ENCODE measurements at places on chromosomes 3 and 15.
A peak's percentile ranks its signal among the peaks of the same experiment; 100 is the strongest.

- no peak for DNase-seq
Observed at GRCh38 chr3:112973325-112974177, 1.4 kb downstream of the CD200R1 start.

DNA sequence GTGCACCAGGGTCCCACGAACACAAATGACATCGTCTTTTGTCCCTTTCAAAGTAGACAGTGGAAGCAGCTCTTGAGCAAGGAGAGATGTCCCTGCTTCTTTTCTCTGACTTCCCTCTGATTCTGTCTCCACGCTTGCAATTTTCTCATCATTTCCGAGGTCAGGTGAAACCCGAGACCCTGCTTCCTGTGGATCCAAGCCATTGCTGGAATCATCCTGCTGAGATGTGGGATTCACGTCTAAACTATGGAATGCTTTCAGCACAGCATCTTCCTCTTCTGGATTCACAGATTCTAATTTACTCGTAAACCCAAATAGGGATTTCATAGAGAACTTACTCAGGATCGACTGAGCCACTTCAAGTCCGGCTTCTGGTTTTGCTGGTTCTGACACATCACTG, 127.1 kb downstream of the FMN1 start:
- no peak for DNase-seq

GRCh38 chr3:191328962-191329653, at the start of gene CCDC50:
CCDC50 (plus strand) TSS chr3:191329394; CDS start chr3:191329675, 281 bp downstream.
- DNase-seq: peak; percentile 74

DNA sequence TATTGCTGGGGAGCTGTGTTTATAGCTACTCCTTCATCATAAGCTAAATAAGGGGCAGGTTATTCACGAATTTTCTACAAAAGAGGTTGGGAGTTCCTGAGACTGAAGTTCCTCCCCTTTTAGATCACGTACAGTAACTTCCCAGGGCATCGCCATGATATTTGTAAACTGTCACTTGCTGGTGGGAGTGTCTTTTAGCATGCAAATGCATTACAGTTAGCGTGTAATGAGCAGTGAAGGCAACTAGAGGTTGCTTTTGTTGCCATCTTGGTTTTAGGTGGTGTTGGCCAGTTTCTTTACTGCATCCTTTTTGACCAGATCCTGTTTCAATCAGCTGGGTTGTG, 64.4 kb downstream of the IL12A start:
- DNase-seq: no peak

- no peak for DNase-seq
Observed at GRCh38 chr15:77672135-77672534, 39.4 kb upstream of the LINGO1 start.

DNA sequence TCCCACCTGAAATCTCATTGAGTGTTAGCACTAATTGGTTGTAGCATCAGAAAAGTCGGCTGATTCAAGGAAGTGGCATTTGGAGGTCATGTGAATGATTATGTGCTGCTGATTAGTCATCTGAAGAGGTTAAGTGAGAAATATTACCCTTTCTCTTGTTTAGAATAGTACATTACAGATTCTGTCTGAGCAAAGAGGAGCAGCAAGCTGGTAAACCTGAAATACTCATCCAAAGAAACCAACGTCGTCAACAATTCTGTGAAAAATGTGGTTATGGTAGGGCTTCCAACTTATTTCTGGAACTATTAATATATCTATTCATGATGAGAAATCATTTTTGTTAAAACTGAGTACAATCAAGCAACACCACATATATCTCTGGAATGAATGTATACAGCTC, 1024.9 kb downstream of the TUSC7 start:
- no peak for DNase-seq

GRCh38 chr15:82146990-82147461, 101.2 kb upstream of the MEX3B start:
- DNase-seq: peak; percentile 95

Data from SW 1271 (cell line).